ENCODE measurements at places on chromosomes 6 and 20. TPM values are rescaled to one million over a fixed set of nuclear protein-coding genes. Genes with fewer than 3 reads are reported as not detected.
A peak's percentile ranks its signal among the peaks of the same experiment; 100 is the strongest.

- DNase-seq = no peak
Measured at GRCh38 chr6:146335336-146335735, 208.3 kb upstream of the RAB32 start.

DNA sequence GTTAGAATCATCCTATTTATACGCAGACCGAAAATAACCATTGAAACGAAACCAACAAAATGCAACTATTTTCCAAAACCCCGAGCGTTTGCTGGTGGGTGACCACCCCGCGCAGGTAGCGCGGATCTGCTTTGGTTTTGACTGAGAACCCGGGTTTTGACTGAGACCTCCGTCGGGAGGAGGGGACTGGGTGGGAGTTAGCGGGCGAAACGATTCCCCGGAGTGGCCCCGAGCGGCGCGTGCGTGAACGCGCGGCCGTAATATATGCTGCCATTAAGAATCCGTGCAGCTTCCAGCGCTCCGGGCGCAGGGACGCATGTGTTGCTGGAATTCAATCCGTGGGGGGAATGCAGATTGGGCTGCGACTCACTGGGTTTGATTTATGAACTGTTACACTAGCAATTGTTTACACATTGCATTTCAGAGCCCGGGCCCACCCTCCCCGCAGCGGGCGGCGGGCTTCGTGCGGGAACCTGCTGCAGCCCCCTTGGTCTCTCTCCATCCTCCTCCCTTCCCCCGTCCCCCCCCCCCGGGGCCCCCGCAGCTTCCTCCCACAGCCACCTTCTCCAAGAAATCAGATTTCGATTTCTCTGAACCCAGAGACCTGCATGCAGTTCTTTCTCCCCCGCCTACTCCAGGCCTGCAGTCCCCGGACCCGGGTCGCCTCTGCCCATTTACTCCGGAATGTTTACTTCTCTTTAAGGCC lies 9.9 kb downstream of the NRN1 start:
- no peak for DNase-seq

- peak; percentile 54 for DNase-seq
Measured at GRCh38 chr6:21754891-21755290, 161.3 kb downstream of the SOX4 start.

- no peak for DNase-seq
Measured at GRCh38 chr6:16740097-16740496, 21.2 kb downstream of the ATXN1 start.

GRCh38 chr6:169626169-169626568 lies 75.7 kb downstream of the WDR27 start:
- DNase-seq = no peak

- DNase-seq = no peak
Measured at GRCh38 chr20:33401921-33402369, 626 bp upstream of the CDK5RAP1 start.

DNA sequence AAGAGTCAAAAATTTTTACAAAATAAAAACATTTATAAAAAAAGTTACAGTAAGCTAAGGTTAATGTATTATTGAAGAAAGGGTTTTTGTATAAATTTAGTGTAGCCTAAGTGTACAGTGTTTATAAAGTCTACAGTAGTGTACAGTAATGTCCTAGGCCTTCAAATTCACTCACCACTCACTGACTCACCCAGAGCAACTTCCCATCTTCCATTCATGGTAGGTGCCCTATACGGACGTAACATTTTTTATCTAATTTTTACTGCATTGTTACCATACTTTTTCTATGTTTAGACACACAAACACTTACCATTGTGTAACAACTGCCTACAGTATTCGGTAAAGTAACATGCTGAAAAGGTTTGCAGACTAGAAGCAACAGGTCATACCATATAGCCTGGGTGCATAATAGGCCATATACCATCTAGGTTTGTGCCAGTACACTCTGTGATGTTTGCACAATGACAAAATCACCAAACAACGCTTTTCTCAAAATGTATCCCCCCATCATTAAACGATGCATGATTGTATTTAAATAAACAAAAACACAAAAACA lies 6.0 kb downstream of the MTFR2 start:
- DNase-seq = no peak

GRCh38 chr6:46994933-46995332 lies 47.2 kb downstream of the ADGRF1 start:
- no peak for DNase-seq

DNA sequence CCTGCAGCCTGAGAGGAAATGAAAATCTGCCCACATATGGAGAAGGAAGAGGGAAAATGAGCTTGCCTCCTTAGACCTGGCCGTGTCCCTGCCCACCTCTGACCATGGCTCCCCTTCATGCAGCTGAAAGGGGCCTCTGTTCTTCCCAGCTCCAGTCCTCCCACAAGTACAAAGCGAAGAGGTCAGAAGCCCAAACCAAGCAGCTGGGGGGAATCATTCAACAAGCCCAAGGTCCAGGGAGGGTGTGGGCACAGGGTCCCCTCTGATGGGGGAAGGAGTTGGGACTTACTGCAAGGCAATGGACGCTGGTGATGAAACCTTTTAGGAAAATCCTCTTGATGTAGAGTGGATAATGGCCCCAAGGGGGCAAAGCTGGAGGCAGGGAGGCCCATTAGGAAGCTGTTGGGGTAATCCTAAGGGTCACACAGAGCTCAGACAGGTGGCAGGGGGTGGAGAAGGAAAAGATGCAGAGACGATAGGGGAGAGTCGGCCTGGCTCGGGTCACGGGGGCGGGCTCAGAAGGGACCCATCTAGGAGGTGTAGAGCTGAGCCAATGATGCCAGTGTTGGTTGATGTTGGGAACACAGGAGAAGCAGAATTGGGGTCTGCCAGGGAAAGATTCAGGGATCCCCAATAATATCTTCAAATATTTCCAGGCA lies 16.1 kb upstream of the GRM4 start:
- DNase-seq = no peak

DNA sequence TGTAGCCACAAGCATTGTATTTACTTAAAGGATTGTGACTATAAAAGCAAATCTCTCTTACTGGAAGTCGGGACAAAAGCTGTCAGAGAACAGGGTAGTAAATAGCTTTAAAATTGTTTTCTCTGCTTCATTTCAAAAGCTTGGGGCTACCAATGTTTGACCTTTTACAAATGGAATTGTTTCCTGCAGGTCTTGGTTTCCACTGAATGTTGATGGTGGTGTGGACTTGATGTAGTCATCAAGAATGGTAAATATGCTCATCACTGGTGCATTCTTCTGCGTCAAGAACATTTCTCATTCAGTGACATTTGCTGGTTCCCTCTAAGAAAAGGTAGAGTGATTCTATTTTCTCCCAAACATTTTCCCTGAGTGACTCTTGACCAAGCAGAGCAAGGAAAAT lies 435.4 kb upstream of the KHDRBS2 start:
- no peak for DNase-seq

DNA sequence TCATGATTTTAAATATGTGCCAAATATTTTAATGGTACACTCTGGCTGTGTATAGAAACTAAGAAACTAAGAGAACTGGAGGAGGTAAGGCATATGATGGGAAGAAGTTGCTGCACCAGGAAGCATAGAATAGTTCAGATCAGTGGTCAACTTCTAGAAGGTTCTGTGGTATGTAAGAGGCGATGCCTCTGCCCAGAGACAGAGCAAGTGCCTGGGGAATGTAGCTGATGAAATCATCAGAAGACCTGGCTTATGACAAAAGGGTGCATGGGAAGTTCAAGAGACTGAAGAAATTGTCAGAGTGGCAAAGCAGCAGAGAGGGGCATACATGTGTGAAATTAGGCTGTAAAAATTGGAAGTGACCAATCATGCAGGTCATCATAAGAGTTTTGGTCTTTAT lies 580.8 kb downstream of the BMP2 start:
- DNase-seq = no peak

DNA sequence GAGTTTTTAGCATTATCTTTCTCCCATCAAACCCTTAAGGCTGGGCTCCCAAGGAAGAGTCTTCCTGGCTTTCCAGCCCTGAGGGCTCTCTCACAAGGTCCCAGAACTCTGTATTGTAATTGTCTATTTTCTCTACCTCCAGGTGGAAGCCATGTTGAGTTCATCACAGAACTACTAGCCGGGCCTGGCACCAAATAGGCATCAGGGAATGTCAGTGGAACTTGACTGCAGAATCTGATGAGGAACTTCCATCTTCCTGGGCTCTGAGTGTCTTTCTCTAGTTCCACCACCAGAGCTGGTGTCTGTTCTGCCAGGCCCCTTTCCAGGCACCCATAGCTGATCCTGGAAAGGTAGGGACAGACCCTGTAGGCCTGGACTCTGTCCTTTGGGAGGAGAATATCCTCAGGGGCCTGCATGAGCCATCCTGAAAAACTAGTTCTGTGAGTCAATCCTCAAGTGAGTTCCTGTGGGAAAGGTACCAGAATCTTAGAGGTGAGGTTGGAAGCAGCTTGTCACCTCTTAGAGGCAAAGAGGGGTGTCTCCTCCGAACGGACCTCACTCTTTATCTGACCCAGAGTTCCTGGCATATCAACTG lies 11.1 kb upstream of the TOP1 start:
- DNase-seq = no peak

DNA sequence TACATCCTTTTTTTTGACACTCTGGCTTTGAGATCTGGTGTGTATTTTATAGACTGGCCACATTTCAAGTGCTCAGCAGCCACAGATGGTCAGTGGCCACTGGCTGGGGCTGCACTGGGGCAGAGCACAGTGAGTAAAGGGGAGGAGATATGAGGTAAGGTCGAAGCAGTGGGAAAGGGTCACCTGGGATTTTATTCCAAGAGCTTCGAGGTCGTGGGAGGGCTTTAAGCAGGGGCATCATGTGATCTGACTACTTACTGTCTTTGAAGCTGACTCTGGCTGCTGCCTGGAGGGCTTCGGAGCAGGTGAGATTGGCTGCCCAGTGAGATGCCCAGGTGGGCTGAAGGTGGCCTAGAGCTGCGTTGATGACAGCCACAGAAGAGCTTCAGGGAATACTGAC lies 6.7 kb downstream of the C20orf203 start:
- no peak for DNase-seq

GRCh38 chr6:35425284-35425683 lies 26.9 kb upstream of the FANCE start:
- DNase-seq = peak; percentile 78

DNA sequence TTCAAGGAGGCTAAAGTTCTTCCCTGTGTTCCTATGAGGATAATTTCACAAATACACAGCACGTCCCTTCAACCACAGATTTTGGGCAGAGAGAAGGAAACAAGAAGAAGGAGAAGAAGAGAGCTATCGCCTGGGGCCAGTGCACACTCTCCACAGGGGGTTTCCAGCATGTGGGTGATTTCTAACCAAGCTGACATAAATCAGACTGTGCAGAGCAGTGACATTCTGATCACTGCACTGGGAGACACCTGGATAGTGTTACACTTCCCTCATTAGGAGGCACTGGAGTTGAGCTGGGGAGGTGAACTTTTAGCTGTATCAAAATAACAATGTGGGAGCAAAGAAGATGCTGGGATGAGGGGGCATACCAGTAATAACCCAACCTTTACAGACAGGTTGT lies 71.8 kb upstream of the CENPW start:
- DNase-seq = no peak

GRCh38 chr20:64005394-64005793 lies 24.5 kb downstream of the PRPF6 start:
- DNase-seq = no peak

- DNase-seq = no peak
Measured at GRCh38 chr6:24831771-24832716, 33.3 kb upstream of the ARMH2 start.

- peak; percentile 68 for DNase-seq
Measured at GRCh38 chr20:53869466-53870258, 200.7 kb downstream of the BCAS1 start.

The FRS3 gene
- total RNA-seq = 1.5 TPM

The RNF217 gene
- 9.6 TPM for total RNA-seq

The MRAP2 gene
- 0.43 TPM for total RNA-seq

The KCNQ2 gene
- total RNA-seq = 0.23 TPM

The PBX2 gene
- 31.4 TPM for total RNA-seq

The MAP3K7 gene
- total RNA-seq = 38.8 TPM

The BTN1A1 gene
- 0.23 TPM for total RNA-seq

The RCAN2 gene
- 0.03 TPM for total RNA-seq

The SNRPB gene
- 674 TPM for total RNA-seq

The HLA-DPA1 gene
- 8.9 TPM for total RNA-seq

The CRISP2 gene
- total RNA-seq = not detected

The PSORS1C2 gene
- total RNA-seq = not detected

The NMBR gene
- not detected for total RNA-seq

The GGT7 gene
- 4.2 TPM for total RNA-seq

The SLPI gene
- total RNA-seq = not detected
